H54 (cell line): ENCODE measurements at places on chromosomes 4 and X.

DNA sequence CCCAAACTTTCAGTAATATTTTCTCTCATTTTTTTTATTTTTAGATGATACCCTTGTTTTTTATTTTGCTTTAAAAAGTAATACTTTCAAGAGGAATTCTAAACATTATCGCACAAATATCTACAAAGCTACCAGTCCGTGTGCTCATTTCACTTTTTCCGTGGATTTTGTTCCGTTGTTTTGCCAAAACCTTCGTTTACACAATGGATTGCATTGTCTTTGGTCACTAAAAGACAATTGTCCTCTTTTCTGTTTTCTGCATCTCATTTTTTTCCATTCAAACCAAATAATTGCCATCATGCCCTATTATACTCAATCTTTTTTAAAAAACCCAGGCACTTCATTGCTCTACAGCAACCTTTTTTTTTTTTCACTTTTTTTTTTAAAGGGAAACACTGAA, 214.9 kb downstream of the CXXC4 start:
- DNase-seq, result no peak

- no peak for DNase-seq
Measured at GRCh38 chr4:67871867-67872266, 11.9 kb downstream of the TMPRSS11D start.

DNA sequence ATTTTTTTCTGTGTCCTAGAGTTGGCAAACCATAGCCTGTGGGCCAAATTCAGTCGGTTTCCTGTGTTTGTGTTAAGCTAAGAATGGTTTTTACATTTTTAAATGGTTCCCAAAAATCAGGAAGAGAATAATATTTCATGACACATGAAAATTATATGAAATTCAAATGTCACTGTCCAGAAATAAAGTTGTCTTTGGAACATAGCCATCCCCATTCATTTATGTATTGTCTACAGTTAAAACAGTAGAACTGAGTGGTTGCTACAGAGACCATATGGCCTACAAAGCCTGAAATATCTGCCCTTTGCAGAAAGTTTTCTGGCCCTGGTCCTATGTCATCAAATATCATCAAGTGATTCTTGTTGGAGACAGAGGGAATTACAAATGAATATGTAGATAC, 15.5 kb downstream of the FRMPD4 start:
- DNase-seq, result no peak

DNA sequence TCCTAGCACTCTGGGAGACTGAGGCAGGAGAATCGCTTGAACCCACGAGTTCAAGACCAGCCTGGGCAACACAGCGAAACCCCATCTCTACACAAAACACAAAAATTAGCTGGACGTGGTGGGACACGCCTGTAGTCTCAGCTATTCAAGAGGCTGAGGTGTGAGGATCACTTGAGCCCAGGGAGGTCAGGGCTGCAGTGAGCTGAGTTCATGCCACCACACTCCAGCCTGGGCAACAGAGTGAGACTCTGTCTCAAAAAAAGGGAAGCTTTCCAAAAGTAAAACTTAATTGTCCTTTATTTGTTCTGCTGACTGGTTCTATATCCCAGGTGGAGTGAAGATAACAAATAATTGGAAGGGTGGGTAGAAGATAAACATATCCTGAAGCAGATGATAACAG, 45.6 kb downstream of the ABCG2 start:
- DNase-seq, result no peak

GRCh38 chr4:129565214-129565613, 469.3 kb downstream of the C4orf33 start:
- no peak for DNase-seq

DNA sequence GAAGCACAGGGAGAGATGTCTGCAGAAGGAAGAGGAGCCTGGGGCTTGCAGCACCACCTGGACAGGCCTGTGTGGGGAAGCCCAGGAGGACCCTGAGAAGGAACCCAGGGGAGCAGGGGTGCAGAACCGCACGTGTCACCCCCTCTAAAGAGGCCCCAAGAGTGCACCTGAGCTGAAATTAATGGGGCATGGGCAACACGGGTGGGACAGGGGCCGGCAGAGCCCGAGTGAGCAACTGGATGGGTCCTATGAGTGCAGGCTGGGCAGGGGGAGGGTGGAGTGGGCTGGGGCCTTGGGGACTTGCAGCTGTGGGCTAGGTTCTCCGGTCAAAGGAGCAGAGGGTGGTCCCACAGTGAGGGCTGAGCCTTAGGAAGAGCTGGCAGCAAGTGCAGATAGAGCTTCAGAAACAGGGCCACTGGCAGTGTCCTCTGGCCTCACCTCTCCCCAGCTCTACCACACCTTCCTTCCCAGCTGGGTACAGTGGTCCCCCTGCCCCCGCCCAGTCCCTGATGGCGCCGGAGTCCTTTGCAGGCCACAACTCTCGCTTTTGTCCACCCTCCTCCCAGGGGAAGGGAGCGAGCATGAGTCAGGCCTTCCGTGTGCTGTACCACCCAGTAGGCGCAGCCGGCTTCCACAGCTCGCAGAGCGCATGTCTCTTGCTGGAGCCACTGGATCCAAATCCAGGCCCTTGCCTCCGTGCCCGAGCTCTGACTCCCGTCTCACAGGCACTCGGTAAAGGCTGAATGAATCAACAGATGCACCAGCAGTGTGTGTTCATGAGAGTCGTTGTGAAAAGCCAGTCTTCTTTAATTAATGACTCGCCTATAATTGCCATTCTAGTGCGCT, 131.6 kb downstream of the HMX1 start:
- no peak for DNase-seq

DNA sequence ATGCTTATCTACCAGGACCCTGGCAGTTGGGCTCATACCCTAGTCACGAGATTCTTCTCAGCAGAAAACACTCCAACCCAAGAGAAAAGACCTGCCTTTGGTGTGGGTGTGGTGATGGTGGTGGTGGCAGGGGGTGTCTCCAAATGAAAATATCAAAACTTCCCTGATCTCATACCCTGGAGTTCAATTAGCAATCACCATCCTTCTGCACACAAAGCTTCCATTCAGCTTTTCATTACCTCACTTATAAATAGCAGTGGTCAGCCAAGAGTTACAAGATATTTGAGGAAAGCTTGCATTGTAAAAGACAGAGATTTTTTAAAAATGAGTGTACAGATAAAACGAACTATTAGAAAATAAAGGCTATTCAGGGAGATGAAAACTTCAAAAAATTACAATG, 580.8 kb upstream of the MAGEB2 start:
- no peak for DNase-seq

DNA sequence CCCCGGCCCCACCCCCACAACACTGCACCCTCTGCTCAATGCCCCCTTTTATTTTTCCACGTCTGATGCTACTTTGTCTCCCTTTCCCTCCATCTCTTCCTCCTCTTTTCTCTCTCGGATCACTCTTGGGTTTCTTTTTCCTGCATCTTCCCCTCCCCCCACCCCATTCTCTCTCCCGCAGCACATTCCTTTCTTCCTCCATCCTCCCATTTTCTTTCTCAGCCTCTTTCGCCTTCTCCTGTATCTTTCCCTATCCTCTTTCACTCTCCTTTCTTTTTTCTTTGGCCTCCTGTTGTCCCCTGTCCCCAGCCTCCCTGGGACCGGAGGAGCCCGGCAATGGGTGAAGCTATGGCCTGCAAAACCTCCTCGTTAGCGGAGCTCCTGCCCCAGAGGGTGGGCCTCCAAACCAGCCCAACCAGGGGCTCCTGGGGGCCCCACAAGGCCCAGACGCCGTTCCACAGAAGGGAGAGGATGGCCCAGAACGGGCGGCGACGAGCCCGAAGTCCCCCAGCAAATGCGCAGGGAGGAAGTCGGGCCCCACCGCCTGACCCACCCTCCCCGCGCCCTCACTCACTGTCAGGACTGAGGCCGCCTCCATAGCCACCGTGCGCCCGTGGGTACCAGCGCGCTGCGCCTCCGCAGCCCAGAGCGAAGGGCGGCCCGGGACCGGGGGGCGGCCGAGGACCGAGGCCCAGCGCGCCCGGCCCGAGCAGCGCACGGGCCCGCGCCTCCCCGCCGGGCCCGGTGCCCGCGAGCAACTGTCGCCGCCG, 807 bp downstream of the HMX1 start:
- no peak for DNase-seq

- no peak for DNase-seq
Measured at GRCh38 chr4:158163941-158164767, 8.7 kb downstream of the GASK1B start.

- DNase-seq, result no peak
Measured at GRCh38 chrX:77453190-77453589, 6.0 kb downstream of the FGF16 start.

- DNase-seq, result no peak
Measured at GRCh38 chr4:138062929-138063328, 179.2 kb downstream of the SLC7A11 start.

- DNase-seq, result no peak
Measured at GRCh38 chr4:158371158-158371557, 150.5 kb upstream of the RXFP1 start.

- DNase-seq, result no peak
Measured at GRCh38 chrX:108122748-108123147, 31.2 kb downstream of the ATG4A start.

DNA sequence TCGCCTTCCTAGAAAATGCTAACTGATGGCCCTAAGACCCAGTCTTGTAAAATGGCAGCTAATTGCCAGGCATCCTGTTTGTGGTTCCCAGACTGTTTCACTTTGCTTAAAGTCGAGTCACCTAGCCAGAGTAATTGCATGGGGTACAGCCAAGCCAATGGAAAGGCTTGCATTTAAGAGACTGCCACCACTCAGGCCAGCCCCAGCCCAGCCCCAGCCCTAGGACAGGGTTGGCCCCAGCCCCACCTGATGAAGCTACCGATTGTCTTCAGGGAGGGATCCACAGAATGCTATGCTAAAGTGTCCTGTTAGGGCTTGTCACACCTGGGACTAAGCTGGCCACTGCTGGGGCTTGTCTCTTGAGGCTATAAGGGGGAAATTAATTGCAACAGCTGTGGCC, 194.6 kb upstream of the KLF3 start:
- DNase-seq, result no peak

GRCh38 chr4:178316211-178316610, 874.0 kb upstream of the AGA start:
- no peak for DNase-seq

- no peak for DNase-seq
Measured at GRCh38 chr4:7952615-7953014, 13.0 kb upstream of the AFAP1 start.

- DNase-seq, result no peak
Measured at GRCh38 chr4:34258176-34258575, 1986.1 kb downstream of the ARAP2 start.

GRCh38 chrX:78659955-78660354, 827 bp upstream of the RTL3 start:
- no peak for DNase-seq

GRCh38 chr4:164009435-164009834, 514.9 kb downstream of the TMA16 start:
- DNase-seq, result no peak

GRCh38 chr4:104641418-104641817, 146.7 kb upstream of the CXXC4 start:
- no peak for DNase-seq

- DNase-seq, result no peak
Measured at GRCh38 chr4:182139491-182139890, 103.7 kb upstream of the TENM3 start.

GRCh38 chrX:131216828-131217227, 72.3 kb downstream of the IGSF1 start:
- no peak for DNase-seq

DNA sequence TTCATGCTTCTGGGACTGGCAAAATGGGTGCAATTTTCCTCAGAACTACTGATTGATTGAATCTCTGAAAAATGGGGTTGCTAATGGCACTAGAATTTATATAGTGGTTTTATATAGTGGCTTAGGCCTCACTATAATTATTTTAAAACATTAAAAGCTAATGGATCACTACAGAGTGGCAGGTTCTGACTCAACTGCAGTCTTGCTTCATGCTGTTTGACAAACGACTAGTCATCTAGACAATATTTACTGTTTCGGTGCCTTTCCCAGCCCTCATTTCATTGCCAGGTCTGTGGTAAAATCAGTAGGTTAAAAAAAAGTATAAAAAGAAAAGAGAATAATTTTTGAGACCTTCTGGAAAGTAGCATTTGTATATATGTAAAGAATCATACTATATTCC, 352.8 kb upstream of the ATOH1 start:
- DNase-seq, result no peak

GRCh38 chrX:139801397-139801813, 93.4 kb upstream of the MCF2 start:
- no peak for DNase-seq

- DNase-seq, result no peak
Measured at GRCh38 chrX:40081679-40082068, 16.1 kb downstream of the BCOR start.

DNA sequence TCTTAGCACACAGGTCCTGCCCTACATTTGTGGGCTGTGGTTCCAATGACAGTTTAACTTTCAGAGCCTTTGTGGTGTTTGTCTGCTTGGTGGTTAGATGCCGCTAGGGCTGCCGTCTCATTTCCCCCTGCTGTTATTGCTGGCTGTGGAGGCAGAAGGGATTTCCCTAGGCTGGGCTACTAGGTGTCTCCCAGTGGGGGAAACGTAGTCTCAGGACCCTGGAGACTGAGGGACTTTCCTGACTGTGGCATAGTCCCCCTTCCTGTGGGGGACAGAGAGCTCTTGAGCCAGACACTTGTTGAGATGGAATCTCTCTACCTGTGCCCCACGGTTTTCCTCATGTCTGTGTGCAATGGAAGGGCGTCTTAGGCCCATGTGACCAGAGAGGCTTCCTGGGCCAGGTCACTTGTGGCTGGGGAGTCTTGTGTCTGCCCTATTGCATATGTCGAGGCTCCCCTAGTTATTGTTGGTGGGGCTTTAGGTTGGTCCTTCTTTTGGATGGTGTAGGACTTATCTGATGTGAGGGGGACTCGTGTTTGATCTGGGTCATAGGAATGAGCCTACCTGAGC, 68.2 kb downstream of the ARHGAP10 start:
- DNase-seq, result no peak

GRCh38 chrX:139708067-139708466, at the start of gene MCF2:
TSS of gene MCF2 (minus strand) at chrX:139708167. CDS start at chrX:139651744, 56,423 bp downstream.
- DNase-seq, result no peak

DNA sequence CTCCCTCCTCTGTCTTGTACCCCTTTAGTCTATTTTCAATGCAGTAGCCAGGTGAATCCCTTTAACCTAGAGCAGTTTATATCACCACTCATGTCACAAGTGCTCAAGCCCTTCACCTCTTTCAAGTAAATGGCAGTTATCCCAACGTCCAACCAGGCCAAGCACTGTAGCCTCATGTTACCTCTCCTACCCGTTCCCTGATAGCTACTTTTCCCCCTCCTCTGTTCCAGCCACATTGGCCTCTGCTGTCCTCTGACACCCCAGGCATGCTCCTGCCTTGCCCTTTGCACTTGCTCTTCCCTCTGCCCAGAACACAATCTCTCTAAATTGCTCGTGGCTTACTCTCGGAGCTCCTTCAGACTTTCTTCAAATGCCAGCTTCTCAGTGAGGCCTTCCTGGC, 15.2 kb downstream of the GUCY1B1 start:
- DNase-seq, result no peak

GRCh38 chrX:72604705-72605104, 32.1 kb upstream of the HDAC8 start:
- DNase-seq, result no peak

DNA sequence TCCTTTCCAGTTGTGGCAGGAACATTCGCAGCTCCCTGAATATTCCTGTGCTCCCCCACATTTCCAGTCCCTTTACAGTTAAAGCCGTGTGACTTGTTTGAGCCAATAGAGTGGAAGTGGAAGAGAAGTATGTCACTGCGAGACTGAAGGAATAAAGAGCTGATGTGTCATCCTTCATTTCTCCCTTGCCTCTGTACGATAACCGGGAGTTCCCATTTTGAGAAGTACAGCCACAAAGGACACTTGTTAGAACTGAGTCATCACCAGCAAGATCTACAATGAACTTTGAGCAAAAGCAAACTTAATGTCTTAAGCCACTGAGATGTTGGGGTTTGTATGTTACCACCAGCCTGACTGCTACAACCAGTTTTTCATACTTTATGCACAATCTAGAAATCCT, 92.3 kb downstream of the SPRY1 start:
- peak; percentile 35 for DNase-seq
